ENCODE measurements at places on chromosomes 2 and 18.

DNA sequence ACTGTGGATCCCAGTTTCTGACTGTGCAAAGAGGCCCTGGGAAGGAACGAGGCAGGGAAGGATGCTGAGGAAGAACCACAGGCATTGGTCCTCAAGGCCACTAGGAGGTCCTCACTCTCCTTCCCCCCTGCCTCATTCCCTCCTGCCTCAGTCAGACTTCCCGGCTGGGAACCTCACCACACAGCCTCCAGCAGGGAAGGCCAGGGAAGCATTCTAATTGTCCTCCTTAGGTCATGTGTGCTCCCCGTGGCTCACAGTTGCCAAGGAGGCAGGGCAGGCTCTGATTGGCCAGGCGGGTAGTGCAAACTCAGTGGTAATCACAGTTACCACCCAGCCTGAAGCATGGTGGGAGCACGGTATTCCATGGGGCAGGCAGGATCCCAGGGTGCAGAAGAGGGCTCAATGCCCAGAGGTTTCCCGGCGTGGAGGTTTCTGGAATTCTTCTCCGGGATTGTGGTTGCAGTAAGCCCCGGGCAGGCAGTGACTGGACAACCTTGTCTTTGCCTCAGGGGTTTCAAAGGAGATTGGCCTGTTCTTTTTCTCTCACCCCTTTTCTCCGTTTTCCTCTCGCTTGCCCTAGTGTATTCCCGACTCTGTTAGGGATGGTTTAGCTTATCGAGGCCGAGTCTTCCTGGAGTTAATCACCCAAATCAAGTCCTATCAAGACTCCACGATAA lies 27.1 kb downstream of the FER1L5 start:
- no peak for DNase-seq

DNA sequence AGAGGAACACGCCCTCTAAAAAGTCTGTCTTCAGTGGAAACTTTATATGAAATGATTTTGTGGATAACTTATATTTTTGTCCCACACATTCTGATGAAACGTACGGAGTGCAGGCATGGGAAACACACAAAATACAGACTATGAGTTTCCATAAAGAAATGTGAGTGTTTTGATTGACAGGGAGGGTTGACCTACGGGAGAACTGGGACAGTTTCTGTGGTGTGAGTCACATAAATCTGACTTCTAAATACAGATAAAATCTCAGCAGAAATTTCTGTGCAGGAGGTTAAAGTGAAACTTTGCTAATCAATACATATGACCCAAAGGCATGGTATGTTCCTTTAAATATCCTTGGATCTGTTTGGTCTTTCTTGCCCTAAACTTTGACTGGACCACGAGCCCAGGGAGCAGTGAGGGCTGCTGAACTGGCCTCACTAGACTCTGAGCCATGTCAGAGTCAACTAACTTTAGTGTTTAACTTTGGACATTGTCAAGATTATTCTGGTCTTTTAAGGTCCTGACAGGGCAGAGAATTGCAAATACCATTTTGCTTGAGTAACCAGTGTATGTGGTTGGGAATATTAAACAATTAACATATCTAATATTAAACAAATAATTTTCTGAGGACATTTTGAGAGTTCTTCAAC lies 206.9 kb upstream of the LYPD1 start:
- DNase-seq: no peak

DNA sequence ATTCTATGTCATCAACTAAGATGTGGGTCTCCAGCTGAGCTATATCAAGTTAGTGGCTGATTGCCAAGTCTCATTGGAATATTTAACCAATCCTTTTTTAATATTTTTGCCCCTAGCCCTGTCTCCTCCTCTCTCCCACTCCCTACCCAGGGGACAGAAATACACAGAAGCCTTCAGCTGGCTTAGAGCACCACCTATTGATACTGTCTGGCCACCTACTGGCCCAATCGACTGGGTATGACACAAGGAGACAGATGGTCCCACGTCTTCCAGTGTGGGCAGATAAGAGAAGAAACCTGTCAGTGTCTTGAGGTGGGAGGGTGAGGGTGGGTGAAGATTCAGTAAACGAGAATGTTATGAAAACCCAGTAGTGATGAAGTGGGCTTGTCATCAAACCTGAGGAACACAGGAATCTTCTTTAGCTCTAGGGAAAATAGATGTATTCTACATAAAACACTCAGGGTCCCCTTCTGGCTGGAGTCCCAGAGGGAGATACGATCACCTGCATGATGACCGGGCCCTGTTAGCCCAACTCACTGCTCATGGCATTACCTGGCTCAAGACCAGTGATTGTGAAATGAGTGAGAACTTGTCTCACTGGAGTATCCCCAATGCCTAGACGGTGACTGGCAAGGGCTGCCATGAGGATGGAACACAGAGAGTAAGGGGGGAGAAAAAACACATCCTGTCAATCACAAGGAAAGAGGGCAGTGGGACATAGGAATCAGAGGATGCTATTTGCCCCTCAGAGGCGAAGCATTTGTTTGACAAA lies 26.7 kb downstream of the POLR1A start:
- DNase-seq: peak; percentile 23

DNA sequence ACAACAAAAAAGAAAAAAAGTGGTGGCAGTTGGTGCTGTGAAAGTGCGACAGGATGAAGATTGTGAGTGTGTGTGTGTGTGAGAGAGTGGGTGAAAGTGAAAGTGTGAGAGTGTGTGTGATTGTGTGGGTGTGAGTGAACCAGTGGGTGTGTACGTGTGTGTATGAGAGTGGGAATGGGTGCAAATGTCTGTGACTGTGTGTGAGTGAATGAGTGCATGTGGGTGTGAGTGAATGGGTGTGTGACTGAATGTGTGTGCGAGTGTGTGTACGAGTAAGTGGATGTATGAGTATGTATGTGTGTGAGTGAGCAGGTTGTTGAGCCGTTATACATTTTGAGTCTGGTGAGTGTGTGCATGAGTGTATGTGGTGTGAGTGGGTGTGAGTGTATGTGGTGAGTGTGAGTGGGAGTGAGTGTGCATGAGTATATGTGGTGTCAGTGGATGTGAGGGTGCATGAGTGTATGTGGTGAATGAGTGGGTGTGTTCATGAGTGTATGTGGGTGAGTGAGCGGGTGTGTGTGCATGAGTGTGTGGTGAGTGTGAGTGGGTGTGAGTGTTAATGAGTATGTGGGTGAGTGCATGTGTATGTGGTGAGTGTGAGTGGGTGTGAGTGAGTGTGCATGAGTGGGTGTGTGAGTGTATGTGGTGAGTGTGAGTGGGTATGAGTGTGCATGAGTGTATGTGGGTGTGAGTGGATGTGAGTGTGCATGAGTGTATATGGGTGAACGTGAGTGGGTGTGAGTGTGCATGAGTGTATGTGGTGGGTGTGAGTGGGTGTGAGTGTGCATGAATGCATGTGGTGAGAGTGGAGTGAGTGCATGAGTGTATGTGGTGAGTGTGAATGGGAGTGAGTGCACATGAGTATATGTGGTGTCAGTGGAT lies 69.3 kb upstream of the HPCAL1 start:
- DNase-seq: no peak

- no peak for DNase-seq
These were observed 40.6 kb upstream of the INHBB start for GRCh38 chr2:120305296-120305695.

GRCh38 chr2:194550702-194551101 lies 1106.3 kb upstream of the SLC39A10 start:
- DNase-seq: no peak

DNA sequence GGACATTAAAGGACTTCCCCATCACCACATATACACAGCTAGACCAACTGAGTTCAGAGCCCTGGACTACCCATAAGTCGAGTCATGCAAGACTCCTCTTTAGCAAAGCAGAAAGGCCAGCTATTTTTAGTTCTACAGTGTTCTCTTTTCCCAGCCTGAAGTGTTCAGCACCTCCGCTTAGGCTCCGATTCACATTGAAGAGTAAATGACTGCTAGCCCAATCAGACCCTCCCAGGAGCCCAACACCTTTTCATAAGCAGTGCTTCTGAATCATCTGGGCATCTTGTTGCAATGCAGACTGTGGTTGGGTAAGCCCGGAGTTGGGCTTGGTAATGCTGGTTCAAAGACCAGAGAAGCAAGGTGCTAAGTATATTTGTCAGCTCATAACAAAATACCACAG lies 138.6 kb upstream of the MSH6 start:
- DNase-seq: no peak

GRCh38 chr18:58858591-58859468 lies 5.8 kb upstream of the ZNF532 start:
- DNase-seq: no peak

DNA sequence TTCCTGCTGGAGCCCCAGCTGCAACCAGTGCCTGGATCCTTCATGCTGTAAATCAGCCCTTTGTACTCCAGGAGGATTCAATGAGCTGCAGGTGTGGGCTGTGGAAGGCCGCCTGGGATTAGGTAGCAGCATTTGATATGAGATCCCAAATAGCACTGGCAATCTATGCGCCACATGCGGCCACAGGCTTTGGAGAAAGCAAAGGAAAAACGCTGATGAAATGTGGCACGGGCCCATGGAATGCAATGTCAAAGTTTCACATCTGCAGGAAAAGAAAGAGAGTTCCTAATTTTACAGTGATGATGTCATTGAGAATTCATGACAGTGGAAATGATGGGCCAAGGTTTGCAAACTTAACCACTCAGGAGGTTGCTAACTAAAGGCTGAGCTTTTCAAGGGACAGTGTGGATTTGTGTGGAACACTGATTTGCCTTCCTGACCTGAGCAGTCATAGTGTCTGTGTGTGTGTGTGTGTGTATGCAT lies 216.4 kb upstream of the OSR1 start:
- DNase-seq: no peak

- DNase-seq: no peak
These were observed 198.4 kb downstream of the RBM43 start for GRCh38 chr2:151063271-151063670.

GRCh38 chr2:60309336-60309735 lies 244.1 kb downstream of the BCL11A start:
- DNase-seq: no peak

DNA sequence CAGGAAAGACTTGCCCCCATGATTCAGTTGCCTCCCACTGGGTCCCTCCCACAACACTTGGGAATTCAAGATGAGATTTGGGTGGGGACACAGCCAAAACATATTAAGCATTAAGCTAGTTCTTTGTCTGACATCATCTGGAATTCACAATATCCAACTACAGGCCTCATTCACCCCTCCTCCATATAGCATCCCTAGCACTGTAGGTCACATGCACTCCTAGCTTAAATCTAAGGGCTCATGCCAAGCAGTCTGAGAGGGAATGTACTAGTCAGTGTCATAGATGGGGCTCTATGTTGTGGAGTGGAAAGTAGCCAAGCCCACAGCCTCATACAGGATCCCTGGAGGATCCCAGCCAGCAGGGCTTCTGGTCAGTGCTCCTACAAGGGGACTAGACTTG lies 92.1 kb downstream of the IRS1 start:
- DNase-seq: no peak

GRCh38 chr2:143378996-143379395 lies 249.8 kb downstream of the ARHGAP15 start:
- no peak for DNase-seq

GRCh38 chr2:127071901-127072328 lies 35.0 kb downstream of the BIN1 start:
- DNase-seq: no peak

- DNase-seq: no peak
These were observed 41.3 kb downstream of the PLEKHA3 start for GRCh38 chr2:178521304-178522150.

DNA sequence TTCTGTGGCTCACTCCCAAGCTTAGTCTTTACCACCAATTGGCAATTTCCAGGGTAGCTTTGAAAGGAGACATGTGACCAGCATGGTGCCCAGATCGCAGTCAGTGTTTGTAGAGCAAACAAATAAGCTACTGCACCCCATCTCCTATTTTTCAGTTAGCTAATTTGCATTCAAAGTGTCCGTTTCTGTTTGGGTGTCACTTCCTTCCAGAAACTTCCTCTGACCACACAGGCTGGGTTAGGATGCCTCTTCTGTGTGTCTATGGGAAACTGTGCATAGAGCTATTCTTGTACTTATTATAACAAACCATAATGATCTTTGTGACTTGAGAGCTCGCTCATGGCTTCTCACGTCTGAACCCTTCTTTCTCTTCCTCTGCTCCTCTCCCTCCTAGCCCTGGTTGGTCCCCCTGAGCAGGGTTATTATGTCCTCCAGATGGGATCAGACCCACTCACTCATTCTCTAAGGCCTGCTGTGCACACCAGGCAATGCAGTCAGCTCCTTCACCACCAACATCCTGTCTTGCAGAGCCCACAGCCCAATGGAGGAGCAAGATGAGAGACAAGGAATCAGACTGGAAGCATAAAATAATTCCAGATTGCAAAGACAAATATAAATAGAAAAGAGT lies 101.2 kb upstream of the ALK start:
- DNase-seq: no peak

DNA sequence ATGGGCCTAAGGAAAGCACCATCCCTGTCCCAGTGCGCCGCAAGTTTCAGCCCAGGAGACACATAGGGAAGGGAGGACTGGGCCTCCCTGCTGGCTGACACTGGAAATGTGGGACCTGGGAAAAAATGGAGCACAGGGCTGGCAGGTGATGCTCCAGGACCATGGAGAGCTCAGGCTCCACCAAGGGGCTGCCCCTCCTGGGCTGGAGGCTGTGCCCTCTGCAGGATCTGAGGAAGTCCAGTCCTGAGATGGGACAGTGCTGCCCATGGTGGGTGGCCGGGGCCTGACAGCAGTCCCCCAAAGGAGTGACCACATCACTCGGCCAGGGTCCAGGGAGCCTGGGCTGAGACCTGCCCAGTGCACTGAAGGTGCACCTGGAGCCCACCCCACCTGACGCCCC lies 108.6 kb upstream of the TEKT4 start:
- DNase-seq: no peak

DNA sequence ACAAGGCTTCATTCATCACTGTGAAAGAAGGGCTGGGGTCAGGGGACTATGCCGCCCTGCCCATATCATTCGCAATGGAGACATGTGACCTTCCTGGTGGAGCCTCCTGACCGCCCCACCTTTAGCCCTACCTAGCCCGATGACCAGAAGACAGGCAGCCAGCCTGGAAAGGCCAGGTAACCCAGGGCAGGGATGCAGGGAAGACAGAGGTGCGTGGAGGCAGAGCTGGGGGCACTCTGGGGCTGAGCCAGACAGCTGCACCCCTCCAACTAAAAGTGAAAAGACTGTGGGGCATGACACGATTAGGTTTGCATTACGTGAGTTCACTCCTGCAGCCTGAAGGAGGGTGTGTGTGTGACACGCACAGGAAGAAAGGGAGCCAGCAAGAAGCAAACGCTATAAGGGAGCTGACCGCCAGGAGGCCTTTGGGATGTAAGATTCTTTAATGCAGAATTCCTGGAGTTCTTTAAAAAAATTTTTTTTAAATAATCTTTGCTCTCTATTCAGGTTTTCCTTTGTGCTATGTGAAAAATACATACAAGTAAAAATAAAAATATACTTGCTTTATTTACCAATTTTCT lies 3.7 kb upstream of the HES6 start:
- no peak for DNase-seq

- DNase-seq: no peak
These were observed 532.1 kb downstream of the SOX11 start for GRCh38 chr2:6224267-6224666.
